Lung (tissue), 17 donors: ENCODE measurements at places on chromosomes 13 and 19. TPM values are rescaled to one million over a fixed set of nuclear protein-coding genes. Genes with fewer than 3 reads are reported as not detected.

Gene KLK3
- total RNA-seq: not detected

GRCh38 chr13:48873587-48873986 is 102.1 kb upstream of the FNDC3A start:
- H3K27me3 ChIP-seq: no peaks in the 10 kb centered on the region
- H3K36me3 ChIP-seq: no peaks in the 10 kb centered on the region
- H3K4me3 ChIP-seq: no peak overlapping the region
- no peak overlapping the region for H3K27ac ChIP-seq
- H3K4me1 ChIP-seq: peaks cover 14% of the 10 kb centered on the region

GRCh38 chr13:34722922-34723321 is 219.1 kb upstream of the NBEA start:
- H3K4me3 ChIP-seq: no peak overlapping the region
- no peaks in the 10 kb centered on the region for H3K4me1 ChIP-seq
- no peak overlapping the region for H3K27ac ChIP-seq
- H3K27me3 ChIP-seq: no peaks in the 10 kb centered on the region
- H3K36me3 ChIP-seq: no peaks in the 10 kb centered on the region

DNA sequence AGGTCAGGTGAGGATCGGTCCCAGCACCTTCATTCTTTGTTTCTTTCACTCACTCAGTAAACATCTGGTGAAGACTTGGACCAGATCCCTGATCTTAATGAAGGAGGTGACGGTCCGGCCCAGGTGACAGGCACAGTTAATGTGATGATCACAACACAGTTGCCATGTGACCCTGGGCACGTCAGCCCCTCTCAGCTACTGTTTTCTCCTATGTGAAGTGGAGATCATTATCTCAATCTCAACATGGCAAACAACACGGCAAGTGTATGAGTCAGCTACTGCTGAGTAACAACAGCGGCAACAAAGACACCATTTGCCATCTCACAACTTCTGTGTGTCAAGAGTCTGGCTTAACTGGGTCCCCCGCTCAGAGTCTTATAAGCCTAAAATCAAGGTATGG is 74.6 kb downstream of the GNG7 start:
- no peaks in the 10 kb centered on the region for H3K4me1 ChIP-seq
- DNase-seq: no peak
- H3K4me3 ChIP-seq: no peak overlapping the region
- peak overlapping the region; percentile 83 for H3K27ac ChIP-seq
- H3K27me3 ChIP-seq: no peaks in the 10 kb centered on the region
